ENCODE measurements at places on chromosomes 13 and 19. TPM values are rescaled to one million over a fixed set of nuclear protein-coding genes. Genes with fewer than 3 reads are reported as not detected.

TJP3 gene
- 0.89 TPM for polyA plus RNA-seq

ZNF610 gene
- 13.3 TPM for polyA plus RNA-seq

ZNF85 gene
- 19.1 TPM for polyA plus RNA-seq

IGSF23 gene
- 1.5 TPM for polyA plus RNA-seq

SRRM5 gene
- polyA plus RNA-seq = 1.5 TPM

PLVAP gene
- 75.0 TPM for polyA plus RNA-seq

DHDH gene
- 6.5 TPM for polyA plus RNA-seq

CNN1 gene
- 4.2 TPM for polyA plus RNA-seq

ZNF560 gene
- polyA plus RNA-seq = 0.26 TPM

CRB3 gene
- polyA plus RNA-seq = 21.8 TPM

CD209 gene
- polyA plus RNA-seq = 1.9 TPM

SERTM1 gene
- polyA plus RNA-seq = 0.91 TPM

NOTCH3 gene
- 89.2 TPM for polyA plus RNA-seq

GAS6 gene
- polyA plus RNA-seq = 26.6 TPM
